Naive thymus-derived CD8-positive, alpha-beta T cell (primary cell): ENCODE measurements at places on chromosomes 1 and 21.

DNA sequence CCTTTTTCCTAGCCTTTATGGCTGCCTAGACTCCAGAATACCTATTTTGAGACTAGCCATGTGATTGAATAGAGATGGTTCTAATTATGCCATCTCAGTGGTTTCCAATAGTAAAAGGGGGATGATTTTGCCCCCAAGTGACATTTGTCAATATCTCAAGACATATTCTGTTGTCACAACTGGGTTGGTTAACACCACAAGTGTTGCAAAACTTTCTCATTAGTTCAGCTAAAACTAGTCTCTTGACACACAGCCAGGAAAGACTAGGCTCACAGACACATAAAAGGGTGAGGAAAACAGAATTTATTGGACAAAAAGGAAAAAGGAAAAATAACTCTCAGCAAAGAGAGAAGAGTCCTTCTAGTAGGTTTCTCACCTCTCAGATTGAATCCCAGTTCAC is 39.9 kb upstream of the GBP5 start:
- no peak for DNase-seq

GRCh38 chr1:228972576-228972975 is 237.3 kb downstream of the RHOU start:
- no peak for DNase-seq

DNA sequence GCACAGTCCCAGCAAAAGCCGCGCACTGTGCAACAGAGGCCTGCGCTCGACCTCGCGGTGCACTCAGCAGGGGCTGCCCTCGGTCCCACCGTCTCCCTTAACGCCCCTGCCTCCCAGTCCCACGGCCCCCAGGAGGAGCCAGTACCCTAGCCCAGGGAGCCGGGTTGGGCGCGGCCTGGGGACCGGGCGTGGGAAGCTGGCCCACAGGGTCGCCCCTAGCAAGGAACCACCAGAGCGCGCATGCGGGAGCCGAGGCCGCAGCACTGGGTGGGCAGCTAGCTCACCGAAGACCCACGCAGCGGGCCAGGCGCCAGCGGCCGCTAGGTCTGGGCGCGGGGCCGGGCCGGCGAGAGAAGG is 21.6 kb upstream of the ZNF678 start:
- DNase-seq: no peak

DNA sequence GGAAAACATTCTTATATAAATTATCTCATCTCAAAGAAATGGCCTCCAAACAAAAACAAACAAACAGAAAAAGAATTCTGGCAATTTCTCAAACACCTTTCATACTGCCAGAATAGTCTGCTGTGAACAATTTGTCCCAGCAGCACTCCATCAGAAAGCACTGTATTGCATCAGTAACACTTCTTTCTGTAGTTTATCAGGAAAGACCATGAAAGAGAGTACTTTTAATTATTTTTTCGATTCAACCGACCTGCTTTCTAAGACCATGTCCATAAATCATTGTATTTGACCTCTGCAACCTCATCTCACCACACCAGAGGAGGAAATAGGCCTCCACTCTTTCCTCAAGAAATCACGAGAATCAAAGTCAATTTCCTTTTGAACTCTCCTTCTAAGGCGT is 1579.9 kb downstream of the MRPL39 start:
- DNase-seq: no peak

DNA sequence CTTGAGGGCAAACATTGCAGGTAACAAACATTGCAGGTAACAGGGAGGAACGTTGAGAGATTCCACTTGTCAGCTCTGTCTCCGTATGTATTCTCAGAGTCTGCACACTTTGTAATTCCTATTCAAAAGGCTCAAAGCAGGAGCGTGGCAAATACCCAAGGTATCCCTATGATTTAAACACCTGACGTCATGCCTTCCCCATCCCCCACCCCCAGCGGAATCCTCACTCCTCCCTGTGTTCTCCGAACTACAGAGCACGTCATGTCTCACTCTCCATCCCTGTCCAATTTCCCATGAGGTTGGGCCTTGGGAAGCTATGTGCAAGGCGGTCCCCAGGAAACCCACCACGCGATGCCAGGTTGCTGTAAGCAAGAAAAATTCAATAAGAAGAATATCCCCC is 2.8 kb upstream of the LRRC38 start:
- no peak for DNase-seq

GRCh38 chr1:207831517-207832327 is 79.2 kb downstream of the CD34 start:
- no peak for DNase-seq

- DNase-seq: no peak
Measured at GRCh38 chr1:27821761-27822315, 8.7 kb upstream of the PPP1R8 start.

- DNase-seq: no peak
Measured at GRCh38 chr1:35925741-35926140, 5.2 kb upstream of the AGO3 start.

DNA sequence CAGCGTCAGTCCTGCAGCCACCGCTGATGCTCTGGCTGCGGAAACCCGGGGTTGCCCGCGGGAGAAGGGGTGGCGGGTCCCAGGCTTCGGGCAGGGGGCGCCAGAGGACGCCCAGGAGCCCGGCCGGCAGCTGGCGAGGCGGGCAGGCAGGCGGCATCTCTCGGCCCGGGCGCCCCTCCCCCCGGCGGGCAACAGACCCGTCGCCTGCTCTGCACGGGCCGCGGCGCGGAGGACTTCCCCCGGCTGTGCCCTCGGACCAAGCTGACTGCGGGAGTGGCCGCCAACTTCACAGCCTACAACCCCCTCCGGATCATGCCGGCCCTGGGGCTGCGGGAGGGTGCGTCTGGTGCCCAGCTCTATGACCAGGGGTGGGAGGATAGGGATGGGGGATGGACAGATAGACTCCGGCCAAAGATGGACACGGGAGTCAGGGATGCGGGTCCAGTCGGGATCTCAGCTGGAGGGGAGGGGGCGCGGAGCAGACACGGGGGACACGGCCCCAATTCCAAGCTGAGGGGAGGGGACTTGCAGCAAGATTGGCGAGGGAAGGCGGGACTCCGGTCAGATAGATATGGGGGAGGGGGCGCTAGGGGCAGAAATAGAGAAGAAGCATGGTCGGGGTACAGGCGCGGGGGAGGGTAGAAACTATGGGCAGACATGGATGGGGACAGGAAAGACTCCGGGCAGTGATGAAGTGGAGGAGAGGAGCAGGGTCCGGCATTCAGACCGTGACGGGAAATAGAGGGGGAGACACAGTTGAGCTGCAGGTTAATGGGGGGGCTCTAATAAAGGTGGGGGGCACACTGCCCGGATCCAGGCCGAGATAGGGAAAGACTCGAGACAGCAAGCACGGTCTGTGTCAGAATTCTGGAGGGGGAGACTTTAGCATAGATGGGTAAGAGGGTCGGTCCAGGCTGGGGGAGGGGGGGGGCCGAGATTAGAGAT is 1.1 kb downstream of the ADGRB2 start:
- DNase-seq: peak; percentile 78

- DNase-seq: no peak
Measured at GRCh38 chr1:56481140-56481694, 98.1 kb downstream of the PLPP3 start.

DNA sequence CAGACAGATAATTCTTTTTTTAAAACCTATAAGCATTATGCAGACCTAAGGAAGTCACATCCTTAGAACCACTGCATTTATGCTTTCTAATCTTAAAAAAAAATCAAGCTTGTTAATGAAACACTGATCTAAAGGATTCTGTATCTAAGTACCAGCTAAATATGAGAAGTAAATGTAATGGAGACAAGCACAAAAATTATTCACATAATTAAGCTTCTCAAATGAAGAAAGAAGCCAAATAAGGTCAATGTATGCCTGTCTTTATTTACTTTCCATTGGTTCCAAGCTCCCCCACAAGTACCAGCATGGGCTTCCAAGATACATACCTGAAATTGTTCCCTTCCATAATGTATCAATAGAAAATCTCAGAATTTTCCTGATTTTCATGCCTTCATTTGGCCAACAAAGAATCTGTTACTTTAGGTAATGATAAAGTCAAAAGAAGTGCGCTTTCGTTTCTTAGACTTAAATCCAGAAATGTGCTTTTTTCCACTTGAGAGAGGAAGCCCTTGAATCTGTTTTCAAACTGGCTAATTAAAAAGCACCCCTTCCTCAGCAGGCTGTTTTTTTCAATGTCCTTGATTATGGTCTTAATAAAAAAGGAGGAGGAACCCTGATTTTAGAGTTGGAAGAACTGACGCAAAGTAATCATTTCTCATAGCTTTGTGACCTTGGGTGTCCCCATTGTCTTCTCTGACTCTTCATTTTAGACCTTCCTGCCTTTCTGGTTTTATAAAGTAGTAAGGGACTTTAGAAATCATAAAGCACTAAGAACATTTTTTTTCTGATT is 3.8 kb downstream of the RGS2 start:
- DNase-seq: no peak

DNA sequence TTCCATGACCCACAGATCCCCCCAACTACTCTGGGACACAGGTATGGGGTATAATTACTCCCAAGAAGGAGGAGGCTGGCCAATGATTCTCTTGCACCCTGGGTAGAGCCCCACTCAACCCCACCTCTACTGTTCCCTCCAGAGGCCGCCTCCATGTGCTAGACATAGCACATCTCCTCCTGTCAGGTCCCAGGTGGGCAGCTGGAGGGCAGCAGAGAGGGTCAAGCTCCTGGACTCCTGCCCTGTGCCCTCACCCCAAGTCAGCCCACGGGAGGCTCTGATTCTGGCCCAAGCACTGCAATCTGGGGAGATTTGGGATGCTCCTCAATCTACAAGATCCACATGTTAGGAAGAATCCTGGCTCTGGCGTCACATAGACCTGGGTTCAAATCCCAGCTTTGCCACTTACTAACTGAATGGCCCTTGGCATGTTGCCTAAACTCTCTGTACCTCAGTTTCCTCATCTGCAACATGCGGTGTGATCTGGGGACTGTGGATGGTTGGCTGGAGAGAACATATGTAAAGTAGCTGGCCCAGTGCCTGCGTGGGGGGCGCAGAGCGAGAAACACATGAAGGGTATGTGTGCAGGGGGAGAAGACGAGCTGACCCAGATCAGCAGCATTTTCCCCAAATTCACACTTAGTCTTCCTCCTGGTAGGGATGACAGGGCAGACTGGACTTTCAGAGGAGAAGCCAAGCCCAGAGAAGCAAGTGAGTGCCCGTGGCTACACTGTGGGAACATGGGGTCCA is 23.2 kb downstream of the TNNT2 start:
- DNase-seq: no peak

DNA sequence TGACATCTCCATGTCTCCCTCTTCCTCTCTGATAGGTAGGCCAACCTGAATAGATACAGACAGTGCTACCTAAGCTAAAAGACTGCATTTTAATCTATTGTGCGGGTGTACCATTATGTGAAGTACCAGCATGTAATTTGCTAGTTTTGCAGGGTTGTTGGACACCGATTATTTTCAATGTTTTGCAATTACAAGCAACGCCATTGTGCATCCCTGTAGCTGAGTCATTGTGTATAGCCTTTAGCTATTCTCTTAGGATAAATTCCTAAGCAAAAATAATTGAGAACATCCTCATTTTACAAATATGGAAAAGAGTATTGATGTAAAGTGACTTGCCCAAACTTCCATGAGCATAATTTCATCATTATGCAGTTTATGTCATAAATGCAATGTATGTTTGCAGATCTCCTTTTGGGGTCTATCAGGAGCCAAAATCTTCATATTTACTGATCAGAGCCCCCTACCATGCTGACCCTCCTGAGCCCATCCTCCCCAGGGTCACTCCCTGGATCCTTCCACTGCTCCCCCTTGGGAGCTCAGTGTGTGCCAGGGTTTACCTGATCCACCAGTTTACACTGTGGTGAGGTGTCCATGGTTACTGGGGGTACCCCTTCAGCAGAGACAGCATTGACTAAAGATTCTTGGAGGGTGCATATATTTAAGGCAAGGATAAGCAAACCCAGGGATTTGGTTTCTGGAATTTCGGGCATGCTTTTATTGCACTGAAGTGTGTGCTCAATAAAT is 80.6 kb downstream of the CCDC185 start:
- DNase-seq: no peak

DNA sequence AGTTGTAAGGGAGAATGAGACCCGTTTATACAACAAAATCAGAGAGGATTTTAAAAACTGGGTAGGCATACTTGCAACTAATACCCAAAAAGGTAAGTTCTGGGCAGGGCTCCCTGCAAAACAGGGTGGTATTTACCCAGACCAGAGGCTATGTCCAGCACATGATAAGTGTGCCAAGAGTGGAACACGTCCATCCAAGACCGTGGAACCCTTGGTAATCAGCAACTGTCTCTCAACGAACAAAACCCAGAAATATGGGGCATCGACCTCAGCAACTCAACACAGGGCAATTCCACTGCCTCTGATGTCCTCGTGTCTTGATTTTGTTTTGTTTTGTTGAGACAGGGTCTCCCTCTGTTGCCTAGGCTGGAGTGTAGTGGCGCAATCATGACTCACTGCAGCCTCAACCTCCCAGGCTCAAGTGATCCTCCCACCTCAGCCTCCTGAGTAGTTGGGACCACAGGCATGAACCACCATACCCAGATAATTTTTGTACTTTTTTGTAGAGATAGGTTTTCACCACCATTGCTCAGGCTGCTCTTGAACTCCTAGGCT is 26.7 kb upstream of the MX1 start:
- DNase-seq: no peak

GRCh38 chr1:107139833-107140702 is 771 bp upstream of the NTNG1 start:
- DNase-seq: peak; percentile 1

DNA sequence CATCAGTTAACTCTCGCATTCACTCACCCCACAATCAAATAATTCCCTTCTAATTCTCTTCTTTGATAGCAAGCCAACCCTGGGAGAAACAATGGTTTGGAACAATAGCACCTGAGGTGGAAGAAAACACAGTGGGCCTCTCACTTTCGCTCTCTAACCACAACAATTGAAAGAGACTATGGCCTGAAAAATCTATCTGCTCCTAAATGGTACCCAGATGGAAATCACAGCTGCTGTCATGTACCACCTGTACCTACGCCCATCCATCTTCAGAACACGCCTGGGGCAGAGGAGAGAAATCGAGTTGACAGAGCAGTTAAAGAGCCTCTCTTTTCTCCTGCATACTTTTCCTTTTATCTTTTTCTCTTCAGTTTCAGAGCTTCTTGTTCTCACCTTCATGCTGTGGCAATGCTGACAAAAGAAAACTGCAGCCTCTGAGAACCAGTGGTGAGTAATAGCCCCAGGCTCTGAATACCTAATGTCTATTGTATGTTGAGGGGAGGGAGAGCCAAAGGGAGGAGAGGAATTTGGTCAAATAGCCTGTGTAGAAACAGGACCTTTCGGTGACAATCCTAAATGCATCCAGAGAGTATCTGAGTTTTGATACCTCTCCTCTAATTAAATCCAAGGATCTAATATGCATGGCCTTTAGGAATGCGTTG is 57.7 kb downstream of the ZC3H11B start:
- no peak for DNase-seq

DNA sequence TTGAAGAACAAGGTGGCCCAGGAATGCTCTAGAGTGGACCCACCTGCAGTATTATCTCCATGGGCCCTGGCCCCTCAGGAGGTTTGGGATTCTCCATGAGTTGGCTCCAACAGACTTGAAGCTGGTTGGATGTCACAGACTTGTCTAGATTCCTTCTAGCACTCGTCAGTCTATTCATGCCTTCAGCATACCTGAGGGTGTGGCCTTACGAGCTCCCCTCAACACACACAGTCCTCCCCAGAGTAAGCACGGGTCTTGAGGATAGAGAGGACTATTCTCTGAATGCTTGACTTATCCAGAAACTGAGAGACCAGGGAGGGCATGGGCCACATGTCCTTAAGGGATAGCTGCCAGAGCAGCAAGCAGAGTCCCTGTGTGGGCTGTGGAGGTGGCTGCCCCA is 45.9 kb upstream of the COL6A1 start:
- DNase-seq: no peak
